Left renal pelvis (tissue), 4 donors: ENCODE measurements at places on chromosomes 2 and 18.

GRCh38 chr2:57450170-57450569 is 596.4 kb upstream of the VRK2 start:
- DNase-seq: no peak

- DNase-seq: no peak
Observed at GRCh38 chr2:8537562-8538155, 144.2 kb upstream of the ID2 start.

- no peak for DNase-seq
Observed at GRCh38 chr2:55587-56448, 9.5 kb upstream of the FAM110C start.

- no peak for DNase-seq
Observed at GRCh38 chr2:171793691-171794678, 100.1 kb downstream of the SLC25A12 start.
